ENCODE measurements at places on chromosomes 2 and 18.

GRCh38 chr18:62576271-62576670 is 53.4 kb downstream of the ZCCHC2 start:
- no peak for DNase-seq

DNA sequence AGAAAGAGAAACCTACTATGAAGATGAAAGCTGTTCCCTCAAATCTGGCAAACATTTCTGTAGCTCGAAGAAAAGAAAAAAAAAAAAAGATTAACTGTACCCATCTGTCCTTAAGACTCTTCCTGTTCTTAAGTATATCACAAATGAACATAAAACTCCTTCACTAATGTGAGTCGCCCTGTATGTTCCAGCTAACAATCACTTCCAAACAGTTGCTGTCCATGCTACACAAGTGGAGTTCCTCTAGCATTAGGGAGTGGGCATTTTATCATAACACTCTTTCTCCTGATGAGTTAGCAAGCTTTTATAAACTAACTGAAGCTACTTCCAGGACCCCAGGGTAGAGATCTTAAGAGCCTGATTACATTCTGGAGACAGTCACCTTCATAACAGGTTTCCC is 5.8 kb downstream of the CUL3 start:
- no peak for DNase-seq

- DNase-seq: no peak
Observed at GRCh38 chr18:805008-805754, 6.9 kb downstream of the YES1 start.

DNA sequence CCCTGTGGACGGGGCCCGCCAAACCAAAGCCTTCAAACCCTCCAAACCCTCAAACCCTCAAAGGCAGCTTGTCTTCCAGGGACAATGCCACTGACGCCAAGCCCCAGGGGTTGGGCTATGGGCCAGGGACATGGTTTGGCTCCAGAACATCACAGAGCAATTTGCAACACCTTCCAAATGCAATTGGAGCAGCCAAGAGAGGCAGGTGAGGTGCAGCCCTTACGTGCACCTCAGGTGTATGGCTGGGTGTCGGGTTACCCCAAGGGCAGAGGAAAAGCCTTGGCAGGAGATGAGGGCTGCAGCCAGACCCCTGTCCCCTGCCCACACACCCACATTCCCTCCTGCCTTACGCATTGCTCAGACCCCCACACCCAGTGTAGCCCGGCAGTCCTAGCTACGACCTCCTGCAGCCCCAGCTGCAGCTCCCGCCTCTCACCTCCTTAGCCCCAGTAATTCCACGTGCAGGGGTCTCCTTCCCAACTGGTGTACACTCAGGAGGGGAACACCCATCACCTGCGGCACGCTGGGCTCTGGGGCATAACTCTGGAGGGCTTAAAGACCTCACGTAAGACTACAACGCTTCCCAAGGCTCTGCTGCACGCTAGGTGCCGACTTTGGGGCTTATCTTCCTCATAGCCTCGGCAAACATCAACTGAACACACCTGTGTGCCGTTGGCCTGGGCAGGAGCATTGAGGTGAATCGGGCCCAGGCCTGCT is 88.7 kb downstream of the TFCP2L1 start:
- DNase-seq: no peak

All from A673 (cell line).